CD4-positive, alpha-beta T cell treated with Interleukin-12 subunit alpha and Interleukin-12 subunit beta, for 1 hour (primary cell): ENCODE measurements at places on chromosomes 1 and 21.

DNA sequence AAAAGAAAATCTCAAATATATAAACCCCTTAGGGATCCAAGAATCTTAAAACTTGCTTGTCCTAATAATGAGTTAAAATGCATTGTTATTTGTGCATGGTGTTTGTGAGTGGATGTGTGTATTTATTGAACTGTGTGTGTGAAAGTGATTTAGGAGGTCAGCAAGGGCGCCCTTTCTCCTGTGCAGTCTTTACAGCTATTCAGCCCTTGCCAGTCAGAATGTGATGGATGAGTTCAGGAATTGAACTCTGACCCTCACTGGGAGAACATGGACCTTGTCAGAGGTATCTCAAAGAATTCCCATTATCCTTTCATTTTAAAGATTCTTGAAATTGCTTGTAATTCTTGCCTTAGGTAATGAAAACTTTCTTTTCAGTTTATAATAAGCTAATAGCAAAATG is 493.0 kb upstream of the ADGRL4 start:
- DNase-seq, result no peak

- no peak for DNase-seq
Measured at GRCh38 chr1:26038477-26038876, 7.4 kb downstream of the SLC30A2 start.

DNA sequence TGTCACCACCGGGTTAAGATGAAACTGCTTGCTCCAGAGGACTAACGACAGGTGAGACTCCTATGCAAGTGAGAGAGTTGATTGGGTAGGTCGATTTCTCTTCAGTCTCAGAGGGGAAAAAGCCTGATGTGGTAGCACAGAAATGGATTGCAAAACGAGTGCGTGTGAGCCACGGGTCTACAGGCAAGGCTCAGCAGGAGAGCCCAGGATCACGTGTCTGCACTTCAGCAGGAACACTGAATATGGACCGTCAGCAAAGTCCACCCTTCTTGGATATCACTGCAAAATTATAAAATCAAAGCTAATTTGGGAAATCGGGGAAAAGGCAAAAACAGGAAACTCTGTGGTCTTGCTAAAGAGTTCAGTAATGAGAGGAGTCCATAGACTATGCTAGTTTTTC is 107.7 kb upstream of the ZNF648 start:
- DNase-seq, result no peak

DNA sequence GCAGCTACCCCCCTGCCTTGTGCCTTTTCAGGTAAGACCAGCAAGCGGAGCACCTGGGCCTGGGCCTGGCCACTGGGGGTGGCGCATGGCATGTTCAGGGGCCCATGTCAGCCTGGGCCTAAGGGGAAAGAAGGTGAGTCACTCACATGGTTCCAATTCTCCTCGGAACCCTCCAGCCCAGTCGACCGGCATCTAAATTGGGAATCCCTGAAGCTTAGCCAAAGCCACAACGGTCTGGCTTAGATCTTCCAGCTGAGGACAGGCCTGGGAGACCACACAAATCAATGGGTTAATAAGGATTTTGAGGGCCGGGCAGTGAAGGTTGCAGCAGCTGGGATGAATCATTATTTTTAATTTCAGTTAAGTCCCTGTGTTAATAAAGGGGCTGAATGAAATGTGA is 145.1 kb upstream of the SMYD2 start:
- DNase-seq, result no peak

DNA sequence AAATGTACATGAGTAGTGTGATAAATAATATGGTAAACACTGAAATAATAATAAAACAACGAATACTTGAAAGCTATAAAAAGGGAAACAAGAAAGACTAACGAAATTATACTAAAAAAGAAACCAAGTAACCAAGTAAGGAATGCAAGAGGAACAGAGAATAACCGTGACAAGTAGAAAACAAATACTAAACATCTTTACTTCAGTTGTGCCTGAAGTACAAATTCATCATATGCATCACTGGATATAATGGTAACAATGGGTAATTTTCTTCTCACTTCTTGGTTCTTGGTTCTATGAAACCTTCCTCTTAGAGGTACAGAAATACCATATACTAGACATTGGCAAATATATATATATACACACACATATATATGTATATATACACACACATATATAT is 1093.6 kb upstream of the B3GALT2 start:
- DNase-seq, result no peak

- DNase-seq, result no peak
Measured at GRCh38 chr1:20685099-20685662, 24.0 kb upstream of the DDOST start.

DNA sequence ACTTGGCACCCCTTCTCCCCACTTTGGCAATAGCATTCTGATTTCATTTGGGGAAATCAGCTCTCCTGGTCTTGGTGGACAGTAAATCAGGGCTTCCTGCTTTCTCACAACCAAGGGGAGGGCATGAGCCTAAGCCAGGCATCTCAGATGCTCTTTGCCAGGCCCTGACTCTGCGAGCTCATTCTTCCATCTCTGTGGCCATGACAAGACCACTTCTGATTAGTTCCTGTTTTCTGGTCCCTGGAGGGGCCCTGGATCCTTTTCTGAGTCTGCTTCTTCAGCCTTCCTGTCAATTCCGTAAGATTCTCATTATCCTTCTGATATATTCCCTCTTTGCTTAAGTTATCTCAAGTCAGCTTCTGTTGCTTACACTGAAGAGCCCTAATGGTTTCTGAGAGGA is 210.4 kb downstream of the HIVEP3 start:
- DNase-seq, result no peak
